Activated naive CD8-positive, alpha-beta T cell treated with anti-CD3 and anti-CD28 coated beads for 36 hours (primary cell): ENCODE measurements at places on chromosomes 11 and 22. TPM values are rescaled to one million over a fixed set of nuclear protein-coding genes. Genes with fewer than 3 reads are reported as not detected.

DNA sequence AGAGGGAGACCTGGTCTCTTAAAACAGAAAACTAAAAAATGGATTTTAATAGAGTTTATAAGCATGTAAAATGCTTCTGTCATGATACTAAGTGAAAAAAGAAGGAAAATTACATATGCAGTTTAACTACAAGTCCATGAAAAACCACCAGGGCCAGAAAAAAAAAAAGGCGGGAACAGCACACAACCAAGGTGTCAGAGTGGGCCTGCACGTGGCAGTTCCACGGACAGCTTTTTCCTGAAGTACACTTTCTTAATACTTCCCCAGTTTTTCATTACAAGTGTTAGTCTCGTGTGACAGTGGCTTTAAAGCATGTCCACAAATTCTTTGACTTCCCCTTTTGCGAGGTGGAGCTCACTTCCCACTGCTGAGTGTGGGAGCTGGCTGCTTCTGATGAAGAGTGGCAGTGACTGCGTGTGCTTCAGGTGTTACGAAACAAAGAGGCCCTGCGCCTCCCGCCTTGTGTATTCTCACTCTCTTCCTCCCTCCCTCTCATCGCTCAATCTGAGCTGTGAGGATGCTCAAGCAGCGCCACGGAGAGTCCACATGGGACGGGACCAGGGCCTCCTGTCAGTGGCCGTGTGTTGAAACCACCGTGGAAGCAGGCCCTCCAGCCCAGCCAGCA, 16.4 kb downstream of the PPM1F start:
- no peak for DNase-seq

GRCh38 chr11:78022397-78023396, at the start of gene KCTD14:
TSS of gene KCTD14 (minus strand) at chr11:78023276. CDS start at chr11:78023249, 27 bp downstream.
- DNase-seq, result no peak

- peak; percentile 14 for DNase-seq
These were observed 9.0 kb downstream of the RAC2 start for GRCh38 chr22:37234736-37235711.

CABP7 gene
- total RNA-seq, result 0.06 TPM

DNA sequence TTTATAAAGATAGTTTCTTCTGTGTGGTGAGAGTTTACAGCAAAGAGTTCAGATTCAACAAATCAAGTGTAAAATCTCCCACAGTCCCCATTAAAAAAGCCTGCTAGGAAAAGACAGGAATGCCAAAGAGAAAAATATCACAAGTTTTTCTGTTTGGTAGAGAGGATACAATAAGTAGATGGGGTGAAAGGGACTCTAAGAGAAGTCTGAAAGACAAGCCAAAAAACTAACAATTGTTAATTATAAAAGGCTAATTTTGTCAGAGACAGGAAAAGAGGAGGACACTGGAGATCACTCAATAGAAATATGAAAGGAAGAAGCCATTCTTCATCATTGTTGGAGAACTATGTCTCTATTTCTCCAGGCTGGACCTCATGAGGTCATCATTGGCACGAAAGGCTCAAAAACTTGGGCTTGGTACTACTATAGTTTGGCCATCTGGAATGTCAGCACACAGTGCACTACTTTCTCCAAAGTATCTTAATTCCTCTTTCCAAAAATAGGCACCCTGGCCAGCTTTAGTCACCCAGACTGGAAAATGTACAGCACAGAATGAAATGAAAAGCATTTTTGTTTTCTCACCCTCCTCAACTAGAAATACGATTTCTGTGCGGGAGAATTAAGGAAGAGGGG, 531 bp upstream of the SOX6 start:
- no peak for DNase-seq
